ENCODE measurements at places on chromosomes 3 and 15. TPM values are rescaled to one million over a fixed set of nuclear protein-coding genes. Genes with fewer than 3 reads are reported as not detected.

DNA sequence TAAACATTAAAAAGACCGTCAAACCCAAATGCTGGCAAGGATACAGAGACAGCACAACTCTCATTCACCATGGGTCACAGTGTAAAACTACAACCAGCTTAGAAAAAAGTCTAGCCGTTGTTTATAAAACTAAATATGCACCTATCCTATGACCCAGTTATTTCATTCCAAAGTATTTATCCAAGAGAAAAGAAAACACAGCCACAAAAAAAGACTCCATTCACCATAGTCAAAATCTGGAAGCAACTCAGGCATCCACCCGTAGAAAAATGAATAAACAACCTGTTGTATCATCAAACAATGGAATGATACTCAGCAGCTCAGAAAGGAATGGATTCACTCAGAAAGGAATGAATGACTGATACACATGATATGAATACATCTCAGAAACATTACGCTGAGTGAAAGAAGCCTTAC lies 28.6 kb downstream of the PLD1 start:
- DNase-seq = no peak

Gene SMCO1
- not detected for total RNA-seq

DNA sequence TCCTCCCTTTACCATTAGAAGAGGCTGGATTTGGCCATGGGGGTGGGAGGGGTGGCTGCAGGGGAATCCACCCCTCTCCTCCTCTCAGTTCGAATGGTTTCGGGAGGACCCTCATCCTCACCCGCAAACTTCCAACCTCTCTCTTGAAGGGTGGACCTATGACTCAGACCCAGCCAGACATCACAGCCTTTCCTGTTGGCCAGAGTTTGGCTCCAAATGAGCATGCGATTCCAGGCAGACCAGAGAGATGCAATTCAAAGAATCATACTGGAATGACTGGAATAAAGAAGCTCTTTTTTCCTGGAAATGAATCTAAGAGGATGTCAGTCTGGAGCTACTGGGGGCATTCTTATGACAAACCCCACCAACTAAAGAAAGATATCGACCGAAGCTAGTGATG lies 516.7 kb upstream of the MDFIC2 start:
- DNase-seq = no peak

Gene FOXL2
- total RNA-seq = not detected

DNA sequence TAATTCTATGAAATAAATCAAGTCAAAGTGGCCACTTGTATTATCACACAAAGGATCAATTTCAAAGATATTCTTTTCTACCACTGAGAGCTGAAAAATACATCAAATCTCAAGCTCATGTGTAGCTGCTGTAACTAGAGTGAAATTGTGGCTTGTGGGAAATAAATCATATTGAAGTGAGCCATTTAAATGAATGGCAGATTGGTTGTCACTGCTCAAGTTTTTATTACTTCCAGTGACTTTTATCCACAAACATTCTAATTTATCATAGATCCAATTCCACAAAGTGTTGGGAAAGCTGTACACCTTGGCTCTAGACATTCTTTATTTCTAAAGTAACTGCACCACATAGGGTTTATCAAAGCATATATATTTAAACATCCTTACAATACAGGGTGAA lies 285.4 kb downstream of the CNTN3 start:
- no peak for DNase-seq

- no peak for DNase-seq
These were observed 252.5 kb downstream of the CDIN1 start for GRCh38 chr15:36831904-36832287.

Gene RHCG
- total RNA-seq = not detected

GRCh38 chr3:38811822-38812221 lies 4.2 kb downstream of the SCN10A start:
- DNase-seq = peak; percentile 20

DNA sequence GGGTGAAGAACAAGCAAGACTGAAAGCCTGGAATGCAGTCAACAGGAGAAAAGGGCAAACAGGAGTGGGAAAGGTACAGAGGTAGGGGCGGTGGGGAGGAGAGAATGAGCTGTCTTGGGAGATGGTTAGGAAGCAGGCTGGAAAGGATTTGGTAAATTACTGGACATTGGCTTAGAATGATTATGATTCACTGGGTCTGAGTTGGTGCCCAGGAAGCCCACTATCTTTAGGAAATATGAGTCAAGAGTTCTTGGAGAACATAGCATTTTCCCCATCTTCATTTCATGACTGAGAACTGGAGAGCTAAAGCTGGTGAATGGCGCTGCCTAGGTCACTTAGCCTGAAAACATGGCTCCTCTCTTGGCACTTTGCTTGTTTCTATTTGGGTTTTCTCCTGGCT lies 74.7 kb upstream of the C3orf80 start:
- no peak for DNase-seq

GRCh38 chr3:169564883-169565282 lies 98.6 kb downstream of the MECOM start:
- no peak for DNase-seq

GRCh38 chr3:45964139-45964538 lies 20.9 kb downstream of the CXCR6 start:
- no peak for DNase-seq

Gene ARNT2
- total RNA-seq = 4.8 TPM

- no peak for DNase-seq
These were observed 349.9 kb downstream of the ZBBX start for GRCh38 chr3:167030082-167030725.
